ENCODE measurements at places on chromosomes 4 and X.
A peak's percentile ranks its signal among the peaks of the same experiment; 100 is the strongest.

DNA sequence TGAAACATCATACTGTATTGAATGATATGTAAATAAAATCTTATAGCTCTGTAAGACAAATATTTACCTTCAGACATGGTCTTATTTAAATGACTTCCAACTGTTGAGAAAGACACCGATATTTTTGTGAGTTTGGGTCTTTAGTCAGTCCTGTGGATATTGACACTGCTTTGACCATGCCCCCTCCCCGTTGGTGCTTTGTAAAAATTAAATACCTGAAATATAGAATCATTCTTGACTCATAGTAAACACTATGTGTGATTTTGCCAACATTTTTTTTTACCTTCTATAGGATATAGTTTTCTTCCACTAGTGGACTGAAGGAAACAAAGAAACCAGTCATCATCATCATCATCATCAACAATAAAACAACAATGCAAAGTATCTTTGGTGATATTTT lies 114.3 kb upstream of the HS3ST1 start:
- DNase-seq: no peak

- no peak for DNase-seq
Observed at GRCh38 chr4:53764761-53765490, 173.6 kb upstream of the LNX1 start.

- DNase-seq: peak; percentile 41
Observed at GRCh38 chr4:111943796-111944203, 201.5 kb upstream of the FAM241A start.

GRCh38 chr4:173829565-173829964 lies 299.5 kb upstream of the HAND2 start:
- no peak for DNase-seq

GRCh38 chrX:38458071-38458470 lies 103.3 kb upstream of the TSPAN7 start:
- peak; percentile 0 for DNase-seq

DNA sequence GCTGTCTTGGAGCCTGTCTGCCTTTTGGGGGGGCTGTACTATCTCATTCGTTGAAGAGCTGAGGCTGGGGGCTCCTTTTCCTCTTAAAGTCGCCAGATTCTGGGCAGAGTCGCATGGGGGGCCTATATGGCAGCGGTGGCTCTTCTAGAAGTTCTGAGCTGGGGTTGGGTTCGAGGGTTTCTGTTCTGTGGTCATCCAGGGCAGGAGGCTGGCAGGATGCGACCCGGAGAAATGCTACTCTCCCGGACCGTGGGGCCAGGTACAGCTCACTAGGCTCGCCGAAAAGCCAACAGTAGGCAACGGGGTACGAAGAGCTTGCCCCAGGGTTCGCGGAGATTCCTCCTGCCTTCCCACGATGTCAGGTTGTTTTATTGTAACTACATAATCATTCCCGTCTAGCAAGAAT lies 1.9 kb upstream of the CITED1 start:
- DNase-seq: no peak

- DNase-seq: no peak
Observed at GRCh38 chrX:131302701-131303100, 13.6 kb upstream of the IGSF1 start.

GRCh38 chr4:77360451-77360850 lies 203.4 kb downstream of the CCNG2 start:
- DNase-seq: no peak

DNA sequence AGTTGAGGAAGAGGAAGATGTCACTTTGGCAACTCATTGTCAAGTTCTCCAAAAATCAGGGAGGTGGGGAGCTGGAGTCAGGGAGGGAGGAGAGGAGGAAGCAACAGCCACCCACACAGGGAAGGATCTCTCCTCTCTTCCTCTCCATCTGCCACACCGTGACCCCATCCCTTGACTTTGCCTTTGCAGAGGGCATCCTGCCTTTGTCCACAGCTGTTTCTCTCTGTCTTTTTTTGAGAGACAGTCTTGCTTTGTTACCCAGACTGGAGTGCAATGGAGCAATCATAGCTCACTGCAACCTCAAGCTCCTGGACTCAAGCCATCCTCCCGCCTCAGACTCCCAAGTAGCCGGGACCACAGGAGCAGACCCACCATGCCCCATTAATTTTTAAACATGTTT lies 276.0 kb downstream of the SHOX start:
- DNase-seq: no peak

- DNase-seq: no peak
Observed at GRCh38 chrX:103275947-103276567, 493 bp downstream of the TCEAL5 start.

DNA sequence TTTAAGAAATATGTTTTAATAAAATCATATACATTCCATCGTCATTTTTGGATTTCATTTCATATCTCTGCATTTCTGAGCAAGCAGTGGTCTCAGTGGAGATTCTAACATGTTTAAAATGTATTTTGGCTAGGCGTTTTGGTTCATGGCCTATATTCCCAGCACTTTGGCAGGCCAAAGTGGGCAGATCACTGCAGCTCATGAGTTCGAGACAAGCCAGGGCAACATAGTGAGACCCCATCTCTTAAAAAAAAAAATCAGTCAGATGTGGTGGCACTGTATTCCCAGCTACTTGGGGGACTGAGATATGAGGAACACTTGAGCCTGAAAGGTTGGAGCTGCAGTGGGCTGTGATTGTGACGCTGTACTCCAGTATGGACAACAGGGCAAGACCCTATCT lies 67.5 kb upstream of the RAB33B start:
- no peak for DNase-seq

DNA sequence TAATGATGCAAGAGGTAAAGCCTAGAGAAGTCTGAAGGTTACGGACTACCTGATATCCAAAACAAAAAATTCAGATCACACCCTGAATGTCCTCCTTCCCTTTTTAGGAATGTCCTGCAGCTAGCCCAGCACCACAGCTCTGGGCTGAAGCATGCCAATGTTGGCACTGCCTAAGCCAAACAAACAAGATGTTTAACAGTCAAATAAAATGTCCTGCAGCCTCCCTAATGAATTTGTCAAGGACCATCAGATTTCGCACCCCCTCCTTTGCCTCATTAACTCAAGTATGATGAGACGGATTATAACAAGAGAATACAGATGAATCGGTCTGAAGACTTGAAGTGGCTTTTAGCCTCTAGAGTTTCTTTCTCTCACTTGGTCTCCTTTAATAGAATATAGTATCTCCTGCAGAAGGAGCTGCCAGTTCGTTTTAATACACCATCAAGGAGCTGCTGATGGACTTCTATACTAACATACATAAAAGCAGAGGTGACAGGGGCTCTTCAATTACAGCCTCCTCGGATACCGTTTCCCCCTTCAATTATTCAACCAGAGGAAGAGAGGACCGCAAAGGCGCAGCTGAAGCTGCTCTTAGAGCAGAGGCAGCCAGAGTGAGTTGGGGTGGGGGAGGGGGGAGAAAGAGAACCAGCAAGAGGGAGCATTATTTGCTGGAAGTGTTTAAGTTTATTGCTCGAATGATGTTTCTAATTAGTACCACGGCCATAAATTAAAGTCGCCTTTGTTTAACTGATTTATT lies 3.0 kb upstream of the MAB21L2 start:
- DNase-seq: no peak

- peak; percentile 47 for DNase-seq
Observed at GRCh38 chrX:94400488-94400887, 726.5 kb downstream of the FAM133A start.

GRCh38 chr4:187362937-187363857 lies 632.4 kb upstream of the ZFP42 start:
- DNase-seq: no peak

GRCh38 chrX:6468706-6469105 lies 66.2 kb downstream of the VCX3A start:
- no peak for DNase-seq

GRCh38 chr4:149048451-149049143 lies 606.4 kb upstream of the NR3C2 start:
- DNase-seq: no peak

DNA sequence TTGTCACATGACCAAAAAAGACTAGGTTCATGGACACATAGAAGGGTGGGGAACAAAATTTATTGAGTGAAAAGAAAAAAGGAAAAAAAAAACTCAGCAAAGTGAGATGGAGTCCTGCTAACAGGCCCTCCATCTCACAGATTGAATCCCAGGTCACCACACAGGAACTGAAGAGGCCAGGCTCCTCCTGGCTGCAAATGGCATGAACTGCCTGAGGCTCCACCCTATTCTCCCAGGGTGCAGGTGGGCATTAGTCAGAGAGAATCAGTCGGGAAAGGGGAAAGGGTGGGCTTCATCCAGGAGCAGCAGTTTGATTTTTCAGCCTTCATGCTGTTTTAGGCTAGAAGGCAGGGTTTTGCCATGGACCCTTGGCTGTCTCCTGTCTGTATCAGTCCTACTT lies 128.5 kb upstream of the GRID2 start:
- no peak for DNase-seq

GRCh38 chrX:155865193-155865592 lies 16.0 kb upstream of the VAMP7 start:
- no peak for DNase-seq

GRCh38 chrX:148290931-148291330 lies 209.5 kb upstream of the AFF2 start:
- no peak for DNase-seq

- DNase-seq: no peak
Observed at GRCh38 chrX:41118156-41118555, 32.9 kb downstream of the USP9X start.

DNA sequence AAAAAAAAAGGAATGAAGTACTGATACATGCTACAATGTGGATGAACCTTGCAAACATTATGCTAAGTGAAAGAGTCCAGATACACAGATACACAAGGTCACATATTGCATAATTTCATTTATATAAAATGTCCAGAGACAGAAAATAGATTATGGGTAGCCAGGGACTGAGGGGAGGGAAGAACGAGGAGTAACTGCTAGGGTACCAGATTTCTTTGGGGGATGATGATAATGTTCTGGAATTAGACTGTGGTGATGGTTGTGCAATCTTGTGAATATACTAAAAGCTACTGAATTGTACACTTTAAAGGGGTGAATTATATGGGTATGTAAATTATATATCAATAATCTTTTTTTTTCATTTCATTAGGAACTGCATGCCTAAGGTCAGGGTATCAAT lies 20.8 kb upstream of the AP1AR start:
- no peak for DNase-seq

DNA sequence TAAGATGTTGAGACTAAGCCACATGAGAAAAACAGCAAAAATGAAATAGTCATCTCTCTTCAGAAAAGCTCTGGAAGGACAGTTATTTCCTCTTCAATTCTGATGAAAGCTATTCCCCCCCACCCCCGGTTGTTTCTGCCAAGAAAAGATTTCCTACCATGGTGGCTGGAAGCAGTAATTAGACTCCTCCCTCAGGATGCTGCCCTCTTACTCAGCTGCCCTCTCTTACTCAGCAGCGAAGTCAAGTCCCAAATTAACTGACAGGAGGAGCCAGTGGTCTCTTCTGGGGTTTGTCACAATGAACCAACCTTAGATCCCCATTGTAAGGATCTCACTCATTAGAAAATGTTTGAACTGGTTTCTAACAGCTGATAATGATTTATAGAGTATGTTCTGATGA lies 38.0 kb downstream of the GPM6B start:
- DNase-seq: no peak

DNA sequence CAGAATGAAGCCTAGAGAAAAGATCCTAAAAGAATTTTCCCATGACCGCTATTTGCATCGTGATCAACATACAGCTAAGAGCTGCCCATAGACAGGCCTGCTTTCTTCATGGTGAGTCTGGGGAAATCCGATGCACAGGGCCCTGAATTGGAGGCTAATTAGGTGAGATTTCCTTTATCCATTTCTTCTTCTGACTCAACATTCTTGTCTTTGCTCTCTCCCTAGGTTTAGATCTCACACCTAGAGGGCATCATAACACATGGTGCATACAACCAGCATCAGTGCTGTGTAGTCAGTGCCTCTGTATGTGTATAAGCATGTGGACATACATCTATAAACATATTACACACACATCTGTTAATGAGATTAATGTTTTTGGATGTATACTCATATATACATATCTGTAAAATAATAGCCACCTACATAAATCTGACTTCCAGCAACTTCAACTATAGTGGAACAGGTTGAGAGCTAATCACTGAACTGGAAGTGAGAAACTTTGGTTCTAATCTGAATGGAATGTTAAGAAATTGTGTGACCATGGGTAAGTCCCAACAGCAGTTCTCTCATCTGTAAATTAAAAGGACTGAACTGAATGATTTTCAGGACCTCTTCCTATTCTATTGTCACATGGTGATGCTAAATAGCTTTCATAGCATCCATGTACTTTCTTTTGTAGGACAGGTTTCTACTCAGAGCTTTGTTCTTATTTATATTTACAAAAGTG lies 17.5 kb downstream of the GATB start:
- DNase-seq: no peak

DNA sequence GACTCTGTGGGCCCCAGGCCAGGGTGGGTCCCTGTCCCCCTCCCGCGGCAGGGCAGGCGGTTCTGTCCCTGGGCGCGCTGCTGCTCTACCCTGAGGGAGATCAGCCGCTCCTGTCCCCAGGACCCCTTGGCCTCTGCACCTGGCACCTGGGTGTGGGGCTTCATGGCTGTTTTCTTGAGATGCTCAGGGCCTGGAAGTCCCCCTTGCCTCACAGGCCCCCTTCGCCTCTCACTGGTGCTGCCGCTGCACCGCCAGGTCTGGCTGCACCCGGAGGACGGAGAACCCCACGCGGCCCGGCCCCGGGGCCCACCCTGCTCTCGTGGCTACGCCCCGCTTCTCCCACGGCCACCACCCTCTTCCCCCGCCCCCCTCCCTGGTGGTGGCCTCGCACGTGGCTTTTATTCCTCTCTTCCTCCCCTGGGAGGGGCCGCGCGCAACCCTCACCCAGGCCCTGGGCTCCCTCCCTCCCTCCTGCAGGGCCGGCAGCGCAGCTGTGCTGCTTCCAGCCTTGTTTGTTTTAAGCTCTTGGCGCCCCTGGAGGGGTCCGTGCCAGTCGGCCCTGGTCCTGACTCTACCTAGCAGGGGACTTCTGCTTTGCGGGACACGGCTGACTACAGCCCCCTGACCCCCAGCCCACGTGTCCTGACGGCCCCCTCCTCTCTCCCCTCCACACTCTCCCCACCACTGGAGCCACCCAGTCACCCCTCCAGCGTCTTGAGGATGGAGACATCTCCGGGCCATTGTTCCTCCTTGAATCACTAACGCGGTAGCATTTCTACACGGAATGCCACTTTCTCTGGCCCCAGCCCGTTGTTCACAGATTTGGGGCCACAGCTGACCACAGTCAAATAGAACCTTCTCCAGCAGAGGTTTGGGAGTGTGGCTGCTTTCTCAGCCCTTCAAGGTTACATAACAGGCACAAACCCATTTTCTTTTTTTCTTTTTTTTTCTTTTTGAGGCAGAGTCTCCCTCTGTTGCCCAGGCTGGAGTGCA lies 20.6 kb upstream of the CLDN24 start:
- DNase-seq: no peak

DNA sequence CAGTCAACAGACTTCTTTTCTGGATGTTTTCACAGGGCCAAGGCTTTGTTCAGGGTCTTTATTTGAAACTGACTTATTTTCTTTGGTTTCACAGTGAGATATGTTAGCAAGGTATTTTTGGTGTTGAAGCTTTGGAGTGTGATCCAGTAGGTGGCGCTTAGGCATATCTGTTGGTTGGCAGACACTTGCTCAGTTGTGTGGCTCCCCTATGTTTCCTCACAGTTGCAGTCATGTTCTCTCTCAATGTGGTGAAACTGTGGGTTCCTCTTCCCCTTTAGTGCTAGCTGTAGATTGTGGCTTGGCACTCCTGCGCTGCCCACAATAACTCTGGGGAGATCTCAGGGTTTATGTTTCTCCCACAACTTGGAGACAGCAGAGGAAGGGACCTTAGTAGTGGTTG lies 460.8 kb downstream of the SLITRK2 start:
- DNase-seq: no peak

All from LoVo (cell line).